NCI-H460 (cell line): ENCODE measurements at places on chromosomes 12 and 14.
A peak's percentile ranks its signal among the peaks of the same experiment; 100 is the strongest.

GRCh38 chr14:89465876-89466275, 48.8 kb upstream of the FOXN3 start:
- DNase-seq = no peak

DNA sequence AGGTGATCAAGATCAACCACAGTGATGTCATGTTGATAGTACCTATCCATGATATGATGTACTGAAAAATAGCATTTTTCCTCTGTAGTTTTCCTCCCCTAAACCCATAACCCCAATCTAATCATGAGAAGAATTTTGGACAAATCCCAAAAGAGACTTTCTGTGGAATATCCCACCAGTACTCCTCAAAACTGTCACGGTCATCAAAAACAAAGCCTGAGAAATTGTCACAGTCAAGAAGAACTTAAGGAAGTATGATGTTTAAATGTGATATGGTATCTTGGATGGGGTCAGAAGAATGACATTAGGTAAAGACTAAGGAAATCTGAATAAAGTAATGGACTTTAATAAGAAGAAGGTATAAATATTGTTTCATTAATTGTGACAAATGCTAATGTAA, 248.8 kb downstream of the RMST start:
- DNase-seq = no peak

DNA sequence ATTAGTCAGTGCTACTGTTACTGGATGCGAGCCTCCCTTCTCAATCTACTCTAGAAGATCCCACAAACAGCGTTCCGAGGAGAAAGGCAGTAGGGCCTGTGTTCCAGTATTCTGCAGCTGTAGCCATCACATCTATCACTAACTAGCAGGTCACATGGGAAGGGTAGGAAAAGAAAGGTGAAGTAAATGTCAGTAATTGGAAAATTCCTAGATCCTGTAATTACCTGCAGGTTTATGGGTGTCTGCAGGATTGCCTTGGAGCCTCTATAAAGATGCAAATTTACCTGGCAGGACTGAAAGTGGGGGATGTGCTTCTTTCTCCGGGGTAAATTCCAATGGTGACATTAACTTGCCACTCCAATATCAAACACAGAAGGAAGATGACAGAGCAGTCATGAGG, 77.8 kb downstream of the FERMT2 start:
- DNase-seq = no peak

- DNase-seq = no peak
Measured at GRCh38 chr12:108542320-108542719, 18.7 kb downstream of the SART3 start.

- DNase-seq = no peak
Measured at GRCh38 chr12:29072631-29073030, 76.4 kb upstream of the FAR2 start.

DNA sequence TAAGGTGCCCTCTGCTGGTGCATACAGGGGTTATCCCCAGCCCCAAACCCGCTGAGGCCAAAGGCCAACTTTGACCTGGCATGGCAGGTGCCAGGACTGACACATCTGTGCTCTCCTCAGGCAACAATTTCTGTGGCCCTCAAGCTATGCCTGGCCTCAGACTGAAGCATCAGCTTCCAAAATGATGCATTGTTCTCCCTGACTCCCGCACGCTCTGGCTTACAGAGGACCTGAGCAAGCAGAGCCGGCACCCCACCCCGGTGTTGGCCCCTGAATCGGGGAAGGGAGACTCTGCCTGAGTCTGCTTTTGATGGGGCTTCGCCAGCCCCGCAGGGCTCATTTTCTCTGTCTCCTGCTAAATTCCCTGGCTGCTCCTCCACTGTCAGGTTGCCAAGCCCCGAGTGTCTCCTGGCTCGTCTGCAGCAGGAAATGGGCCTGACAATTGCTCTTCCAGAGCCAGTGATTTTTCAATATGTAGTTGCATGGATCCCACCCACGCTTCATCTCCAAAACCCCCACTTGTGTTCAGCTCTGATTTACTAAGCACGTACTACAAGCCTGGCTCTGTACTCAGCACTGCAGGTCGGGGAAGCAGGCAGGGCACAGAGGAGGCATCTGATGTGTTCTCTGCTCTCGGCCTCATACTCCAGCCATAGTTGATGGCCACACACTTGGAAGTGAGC, 126.1 kb downstream of the SLC38A6 start:
- no peak for DNase-seq

GRCh38 chr12:27014859-27015729, 910 bp upstream of the TM7SF3 start:
- no peak for DNase-seq

DNA sequence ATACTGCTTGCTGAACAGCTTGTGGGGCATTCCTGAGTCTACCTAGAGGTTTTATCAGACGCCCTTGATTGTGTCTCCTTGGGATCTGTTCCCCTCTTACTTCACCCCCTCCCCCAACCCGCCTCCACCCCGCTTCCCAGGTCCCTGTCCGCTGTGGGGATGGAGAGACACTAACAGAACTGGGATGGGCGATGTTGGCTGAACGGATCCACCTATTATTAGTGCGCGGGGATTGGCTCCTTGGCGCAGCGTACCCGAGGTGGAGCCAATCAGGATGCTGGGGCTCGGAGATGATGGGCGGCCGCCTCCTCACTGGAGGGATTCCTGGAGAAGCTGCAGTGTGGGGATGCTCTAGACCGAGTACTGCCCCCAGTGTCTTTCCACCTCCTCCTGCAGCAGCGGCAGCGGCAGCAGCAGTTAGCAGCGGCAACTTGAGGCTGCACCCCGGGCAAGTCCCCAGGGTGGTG, at the start of gene SYT1:
SYT1 (plus strand) TSS at position 372 of the 467 bp plus-strand sequence.
- peak; percentile 90 for DNase-seq

DNA sequence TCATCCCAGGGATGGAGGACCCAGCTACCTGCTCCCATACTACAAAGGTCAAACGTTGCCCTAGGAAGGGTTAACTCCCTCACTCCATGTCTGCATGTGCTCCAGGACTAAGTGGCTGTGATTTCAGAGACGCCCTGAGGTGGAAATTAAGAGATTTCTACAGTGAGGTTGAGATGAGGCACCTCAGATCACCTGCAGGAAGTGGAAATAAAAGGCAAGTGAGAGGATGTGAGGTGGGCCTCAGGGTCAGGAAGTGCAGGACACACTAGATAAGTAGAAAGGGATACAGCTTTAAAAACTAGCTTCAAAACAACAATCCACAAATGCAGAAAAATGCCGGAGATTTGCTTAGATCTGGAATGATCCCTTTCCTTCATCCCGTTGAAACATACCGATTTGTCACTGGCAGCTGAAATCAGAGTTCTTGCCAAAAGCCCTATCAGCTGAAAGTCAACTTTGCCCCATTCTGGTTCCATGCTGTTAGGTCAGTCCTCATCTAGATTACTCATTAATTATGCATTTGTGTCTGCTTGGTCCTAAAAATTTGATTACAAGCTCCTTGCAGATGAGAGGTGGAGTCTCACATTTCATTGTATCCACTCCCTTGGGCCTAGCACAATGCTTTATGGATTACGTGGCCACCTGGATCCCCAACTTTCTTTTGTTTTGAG, 6.6 kb downstream of the PLBD1 start:
- no peak for DNase-seq

- no peak for DNase-seq
Measured at GRCh38 chr12:43113135-43113534, 438.9 kb downstream of the ADAMTS20 start.

DNA sequence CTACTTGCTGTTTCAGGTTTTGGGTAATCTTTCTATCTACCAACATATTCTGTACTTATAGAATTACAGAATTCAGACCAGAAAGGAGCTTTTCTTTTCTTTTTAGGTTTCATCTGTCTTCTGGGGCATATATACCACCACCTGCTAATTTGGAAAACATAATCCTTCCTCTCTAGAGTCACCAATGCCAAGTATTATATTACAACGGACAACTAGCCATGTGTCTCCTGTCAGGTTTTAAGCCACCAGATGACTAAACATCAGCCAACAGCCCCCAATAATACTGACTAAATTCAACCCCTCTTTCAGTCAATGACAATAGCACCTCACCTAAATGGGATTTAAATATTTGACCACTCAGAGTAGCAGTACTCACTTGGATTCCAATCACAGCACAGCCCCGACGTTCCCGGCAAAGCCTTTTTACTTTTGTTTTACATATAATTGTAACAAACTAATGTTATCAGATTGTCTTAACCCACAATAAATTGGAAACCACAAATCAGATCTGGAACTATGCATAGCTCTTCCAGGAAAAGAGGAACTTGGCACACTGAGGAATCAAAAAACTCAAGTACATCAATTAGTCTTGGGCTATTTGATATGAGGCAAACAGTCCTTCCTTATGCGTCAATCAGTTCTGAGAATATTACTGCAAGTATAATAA, 13.5 kb downstream of the SLC11A2 start:
- no peak for DNase-seq

DNA sequence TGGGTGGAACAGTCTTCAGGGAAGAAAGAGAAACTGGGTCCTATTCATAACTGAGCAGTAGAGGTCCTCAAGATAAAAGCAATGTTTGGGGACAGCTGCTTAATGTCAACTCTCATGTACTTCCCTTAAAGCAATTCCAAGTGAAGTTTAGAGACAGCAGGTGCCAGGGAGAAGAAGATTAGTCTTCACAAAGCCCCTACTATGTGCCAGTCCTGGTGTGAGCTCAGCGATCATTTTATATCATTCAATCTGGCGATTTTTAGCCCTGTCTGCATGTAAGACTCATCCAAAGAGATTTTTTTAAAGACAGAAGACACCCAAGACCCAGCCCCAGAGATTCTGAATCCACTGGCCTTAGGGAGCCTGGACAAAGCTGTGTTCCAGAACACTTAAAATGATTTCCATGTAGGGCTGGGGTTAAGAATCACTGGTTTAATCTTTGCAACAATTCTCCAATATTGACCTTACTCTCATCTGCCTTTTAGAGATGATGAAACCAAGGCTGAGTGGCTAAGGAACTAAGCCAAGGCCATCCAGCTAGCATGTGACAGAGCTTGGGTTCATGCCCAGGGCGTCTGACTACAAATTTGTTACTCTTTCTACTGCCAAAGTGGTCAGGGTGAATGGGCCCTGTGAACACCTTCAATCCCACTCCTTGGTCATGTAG, 404.5 kb upstream of the TBX3 start:
- no peak for DNase-seq

DNA sequence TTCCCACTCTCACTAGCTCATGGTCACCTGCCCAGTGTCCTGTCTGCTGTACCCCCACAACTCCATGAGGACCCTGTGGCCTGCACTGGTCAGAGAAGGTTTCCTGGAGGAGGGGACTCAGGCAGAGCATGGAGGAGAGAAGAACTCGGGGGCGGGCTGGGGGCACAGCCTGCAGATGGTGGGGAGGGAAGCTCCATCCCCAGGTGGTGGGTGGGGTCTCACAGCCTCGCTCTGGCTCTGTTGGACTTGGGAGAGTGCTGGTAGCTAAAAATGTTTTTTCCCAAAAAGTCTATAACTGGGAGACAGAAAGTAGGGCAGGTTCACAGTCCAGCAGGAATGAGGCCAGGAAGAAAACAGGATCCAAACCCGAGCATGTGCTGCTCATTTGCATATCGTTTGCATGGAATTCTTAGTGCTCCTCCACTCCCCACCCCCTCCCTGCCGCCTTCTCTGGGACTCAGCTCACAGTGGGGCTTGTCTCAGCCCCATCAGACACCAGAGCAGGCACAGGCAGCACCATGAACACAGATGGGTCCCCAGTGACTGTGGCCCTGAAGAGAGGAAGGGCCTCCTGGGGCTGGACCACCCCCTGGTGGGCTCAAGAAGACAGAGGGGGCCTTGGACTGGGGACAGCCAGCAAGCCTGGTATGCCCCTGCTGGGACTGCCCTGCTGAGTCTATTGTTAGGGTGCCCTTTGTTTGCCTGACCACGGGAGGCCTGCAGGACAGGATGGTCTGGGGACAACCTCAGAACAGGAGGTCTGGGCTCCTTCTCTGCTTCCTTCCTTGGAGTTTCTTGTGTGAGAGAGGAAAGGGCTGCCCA, 67.0 kb upstream of the SFSWAP start:
- no peak for DNase-seq

DNA sequence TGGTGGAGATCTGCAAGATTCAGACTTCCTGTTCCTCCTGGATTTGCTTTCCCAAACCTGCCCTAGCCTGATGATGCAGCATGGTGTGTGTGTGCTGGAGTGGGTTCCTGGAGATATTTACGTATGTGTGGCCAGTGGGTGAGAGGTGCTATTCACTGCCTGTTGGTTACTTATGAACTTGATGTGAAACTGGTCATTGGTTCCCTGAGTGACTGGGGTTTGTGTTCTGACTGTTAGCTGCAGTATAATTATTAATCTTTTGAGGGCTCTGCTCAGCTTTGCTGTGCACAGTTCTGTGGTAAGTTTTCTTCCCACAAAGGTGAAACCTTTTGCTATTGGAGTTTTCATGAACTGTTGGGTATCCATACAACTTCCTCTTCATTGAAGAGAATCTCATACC, 541.8 kb upstream of the FBXO33 start:
- no peak for DNase-seq

- DNase-seq = no peak
Measured at GRCh38 chr14:90103808-90104207, 42.0 kb downstream of the KCNK13 start.

GRCh38 chr14:91870001-91870400, 2.7 kb upstream of the TC2N start:
- no peak for DNase-seq

- no peak for DNase-seq
Measured at GRCh38 chr12:33054371-33054770, 157.8 kb upstream of the PKP2 start.

- no peak for DNase-seq
Measured at GRCh38 chr14:22448035-22448904, 140.8 kb downstream of the DAD1 start.

GRCh38 chr12:39807043-39807442, 187.4 kb upstream of the ABCD2 start:
- DNase-seq = peak; percentile 8

- no peak for DNase-seq
Measured at GRCh38 chr12:131511803-131512561, 198.9 kb upstream of the SFSWAP start.

DNA sequence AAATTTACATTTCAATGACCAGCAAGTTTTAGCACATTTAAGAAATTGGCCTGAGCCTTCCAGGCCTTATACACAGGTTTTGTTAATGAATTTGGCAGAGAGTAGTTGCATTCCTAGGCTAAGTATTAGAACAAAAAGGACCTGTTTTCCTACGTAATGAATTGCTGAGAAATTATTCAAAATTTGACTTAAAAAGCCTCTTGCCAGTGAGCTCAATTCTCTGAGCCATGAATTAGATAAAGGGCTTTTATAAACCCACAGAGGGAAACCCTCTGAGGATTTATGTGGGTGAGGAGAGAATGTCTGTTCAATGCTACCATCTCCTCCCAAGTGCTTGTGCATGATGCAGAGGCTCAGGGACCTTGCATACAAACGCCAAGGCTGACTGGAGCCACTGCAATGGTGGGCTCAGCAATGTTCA, 94.5 kb upstream of the PELI2 start:
- DNase-seq = no peak

DNA sequence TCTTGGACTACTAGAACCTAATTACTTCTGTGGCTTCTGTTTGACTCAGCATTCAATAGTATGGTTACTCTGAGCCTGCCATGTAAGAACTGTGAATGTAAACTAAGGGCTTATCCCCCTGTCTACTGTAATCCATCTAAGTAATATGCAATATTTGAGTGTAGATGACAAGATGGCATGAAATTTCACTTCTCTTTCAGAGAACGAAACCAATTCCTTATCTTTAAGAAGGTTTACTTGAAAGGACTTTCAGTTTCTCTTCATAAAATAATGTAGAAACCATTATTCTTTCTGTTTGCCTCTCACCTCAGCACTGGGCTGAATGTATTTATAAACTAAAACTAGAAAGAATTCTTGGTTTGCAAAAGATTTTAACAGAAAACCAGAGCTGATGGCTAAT, 60.4 kb upstream of the ARID2 start:
- DNase-seq = no peak

- peak; percentile 27 for DNase-seq
Measured at GRCh38 chr14:86462193-86462753, 932.3 kb downstream of the FLRT2 start.
